ENCODE measurements at places on chromosomes 3 and 15.

DNA sequence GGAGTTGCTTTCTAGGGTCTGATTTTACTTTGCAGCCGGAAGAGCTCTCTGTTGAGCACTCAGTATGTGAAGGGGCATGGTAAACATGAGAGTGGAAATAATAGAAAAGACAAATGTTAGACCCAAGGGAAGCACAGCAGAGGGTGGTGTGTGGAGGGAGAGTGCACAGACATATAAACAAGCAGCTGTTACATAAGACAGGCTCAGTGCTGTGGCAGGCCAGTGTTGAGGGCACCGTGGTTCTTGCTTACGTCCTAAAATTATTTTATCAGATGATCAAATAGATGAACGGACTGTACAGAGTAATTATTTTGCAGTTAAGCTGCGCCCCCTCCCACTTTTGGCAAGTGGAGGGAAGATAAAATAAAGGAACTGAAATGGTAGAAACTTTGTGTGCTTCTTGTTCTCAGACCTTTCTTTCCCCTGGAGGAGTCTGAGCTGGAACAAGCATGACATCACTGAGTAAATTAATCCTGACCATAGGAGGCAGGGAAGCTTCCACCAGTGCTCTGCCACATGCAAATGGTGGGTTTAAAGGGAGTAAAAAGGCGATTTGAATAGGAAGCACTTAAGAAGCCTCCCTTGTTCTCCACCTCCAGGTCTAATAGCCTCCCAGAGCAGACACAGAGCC, 205.6 kb downstream of the IL20RB start:
- DNase-seq = no peak

- no peak for DNase-seq
These were observed 56.9 kb downstream of the CTDSPL start for GRCh38 chr3:37918627-37919026.

DNA sequence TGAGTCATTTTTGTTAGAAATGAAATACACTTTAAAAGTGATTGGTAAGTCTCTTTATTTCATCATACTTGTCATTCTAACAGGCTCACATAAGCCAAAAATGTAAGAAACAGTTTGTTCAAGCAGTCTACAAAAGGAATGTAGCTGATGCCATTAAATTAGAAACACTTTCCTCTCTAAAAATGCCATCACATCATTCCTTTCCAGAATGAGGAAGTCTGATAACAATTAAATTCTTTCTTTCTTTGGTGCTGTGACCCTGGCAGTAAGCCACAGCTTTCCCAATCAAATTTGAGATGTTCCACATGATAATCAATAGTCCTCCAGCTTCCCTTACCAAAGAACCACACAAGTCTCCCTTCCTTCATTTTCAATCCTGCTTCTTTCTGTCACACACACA, 9.4 kb upstream of the P2RY1 start:
- no peak for DNase-seq

GRCh38 chr3:186217820-186218164, 108.9 kb upstream of the ETV5 start:
- no peak for DNase-seq

DNA sequence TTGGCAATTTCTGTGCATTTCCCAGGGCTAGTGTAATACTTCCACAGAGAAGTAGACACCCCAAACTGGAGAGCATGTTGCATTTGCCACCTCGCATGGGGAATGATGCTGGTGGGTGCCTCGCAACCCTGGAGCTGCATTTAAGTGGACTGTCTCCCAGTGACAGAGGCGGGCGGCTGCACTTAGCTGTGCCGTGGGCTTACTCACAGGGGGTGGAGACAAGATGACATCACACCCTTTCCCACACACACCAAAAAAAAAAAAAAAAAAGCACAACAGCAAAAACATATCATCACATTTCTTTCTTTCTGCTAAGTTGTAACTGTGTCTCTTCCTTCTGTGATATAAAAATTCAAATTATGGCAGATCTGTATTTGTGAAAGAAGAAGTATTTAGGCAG, at the start of gene ABI3BP:
TSS of gene ABI3BP (minus strand) at position 113 of the 400 bp plus-strand sequence. CDS start at position 76, 37 bp downstream.
- peak; percentile 81 for DNase-seq

DNA sequence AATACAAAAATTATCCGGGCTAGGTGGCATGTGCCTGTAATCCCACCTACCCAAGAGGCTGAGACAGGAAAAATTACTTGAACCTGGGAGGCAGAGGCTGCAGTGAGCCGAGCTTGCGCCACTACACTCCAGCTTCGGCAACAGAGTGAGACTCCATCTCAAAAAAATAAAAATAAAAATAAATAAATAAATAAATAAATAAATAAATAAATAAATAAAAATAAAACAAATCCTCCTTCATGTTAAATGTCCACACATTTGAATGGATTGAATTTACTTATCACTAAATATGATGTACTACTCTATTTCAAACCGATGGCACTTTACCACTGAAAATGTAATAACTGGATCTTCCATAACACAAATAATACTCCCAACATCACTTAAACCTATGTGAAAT, 36.3 kb downstream of the ZBTB20 start:
- DNase-seq = no peak

DNA sequence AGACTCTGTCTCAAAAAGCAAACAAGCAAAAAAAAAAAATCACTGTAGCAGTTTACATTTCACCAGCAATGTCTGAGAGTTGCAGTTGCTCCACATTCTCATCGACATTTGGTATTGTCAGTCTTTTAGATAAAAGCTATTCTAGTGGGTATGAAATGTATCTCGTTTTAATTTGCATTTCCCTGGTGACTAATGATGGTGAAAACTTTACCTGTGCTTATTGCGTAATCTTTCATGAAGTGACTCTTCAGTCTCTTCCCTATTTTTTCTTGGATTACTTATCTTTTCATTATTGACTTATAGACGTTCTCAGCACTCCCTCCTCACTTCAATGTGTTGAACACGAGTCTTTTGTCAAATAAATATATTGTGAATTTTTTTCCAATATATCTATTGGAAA, 37.2 kb upstream of the CLSTN2 start:
- no peak for DNase-seq

- DNase-seq = no peak
These were observed 4.5 kb downstream of the GPR156 start for GRCh38 chr3:120280566-120280965.

- DNase-seq = no peak
These were observed 681 bp upstream of the IL5RA start for GRCh38 chr3:3110749-3111361.

DNA sequence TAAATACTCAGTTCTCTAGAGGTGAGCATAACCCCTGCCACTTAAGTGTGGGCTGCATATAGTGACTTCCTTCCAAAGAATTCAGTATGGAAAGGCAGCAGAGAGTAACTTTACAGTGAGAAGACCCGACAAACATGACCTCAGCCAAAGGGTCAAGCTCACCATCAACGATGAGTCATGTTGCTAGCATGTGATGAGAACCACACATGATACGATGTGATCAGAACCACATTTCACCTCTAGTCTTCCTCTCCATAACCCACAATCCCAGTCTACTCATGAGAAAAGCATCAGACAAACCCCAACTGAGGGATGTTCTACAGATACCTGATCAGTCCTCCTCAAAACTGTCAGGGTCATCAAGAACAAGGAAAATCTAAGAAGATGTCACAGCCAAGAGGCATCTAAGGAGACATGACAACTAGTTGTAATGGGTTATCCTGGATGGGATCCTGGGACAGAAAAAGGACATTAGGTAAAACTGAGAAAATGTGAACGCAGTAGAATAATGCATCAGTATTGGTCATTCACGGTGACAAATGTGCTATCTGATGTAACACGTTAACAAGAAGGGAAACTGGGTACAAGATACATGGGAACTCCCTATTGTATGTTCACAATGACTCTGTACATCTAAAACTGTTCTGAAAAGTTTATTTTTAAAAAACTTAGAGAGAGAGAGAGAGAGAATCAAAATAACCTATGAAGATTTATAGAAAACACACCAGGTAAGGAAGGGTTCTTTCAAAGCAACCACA, 28.3 kb downstream of the SEC61A1 start:
- peak; percentile 93 for DNase-seq

DNA sequence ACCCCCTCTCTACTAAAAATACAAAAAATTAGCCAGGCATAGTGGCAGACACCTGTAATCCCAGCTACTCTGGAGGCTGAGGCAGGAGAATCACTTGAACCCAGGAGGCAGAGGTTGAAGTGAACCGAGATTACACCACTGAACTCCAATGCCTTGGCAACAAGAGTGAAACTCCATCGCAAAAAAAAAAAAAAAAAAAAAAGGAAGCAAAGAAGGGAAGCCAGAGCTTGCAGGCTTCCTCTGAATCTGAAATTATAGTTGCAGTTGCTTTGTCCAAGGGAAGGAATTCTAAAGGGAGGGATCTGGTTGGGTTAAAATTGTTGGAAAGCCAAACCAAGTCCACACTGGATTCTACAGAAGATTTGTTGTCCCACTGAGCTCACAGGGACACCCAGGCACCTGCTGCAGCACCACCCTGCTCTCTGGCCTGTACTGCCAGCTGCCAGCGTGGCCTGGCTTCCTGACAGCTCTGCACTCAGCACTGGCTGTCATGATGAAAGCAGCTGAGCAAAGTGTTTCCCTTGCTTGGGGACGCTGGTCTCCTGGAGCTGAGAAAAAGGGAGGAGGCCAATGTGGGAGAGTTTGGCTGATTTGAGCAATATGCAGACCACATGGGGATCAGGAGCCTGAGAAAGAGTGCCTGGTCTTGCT, 88.8 kb upstream of the HES1 start:
- no peak for DNase-seq

DNA sequence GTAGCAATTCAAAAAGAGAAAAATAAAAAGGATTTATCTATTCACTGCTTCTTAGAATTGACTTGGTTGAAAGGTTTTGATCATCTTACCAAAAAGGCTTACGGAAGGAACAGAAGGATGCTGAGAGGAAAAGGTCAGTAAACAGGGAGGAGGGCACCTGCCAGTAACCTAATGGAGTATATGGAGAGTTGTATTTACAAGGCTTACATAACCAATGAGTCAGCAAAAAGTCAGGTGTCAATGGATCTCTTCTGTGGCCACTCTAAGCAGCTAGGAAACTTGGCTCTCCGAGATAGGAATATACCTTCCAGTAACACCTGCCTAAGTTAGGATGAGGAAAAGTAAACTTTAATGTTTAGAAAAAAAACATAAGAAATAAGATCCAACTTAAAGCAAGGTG, 80.5 kb upstream of the PLXND1 start:
- DNase-seq = no peak

DNA sequence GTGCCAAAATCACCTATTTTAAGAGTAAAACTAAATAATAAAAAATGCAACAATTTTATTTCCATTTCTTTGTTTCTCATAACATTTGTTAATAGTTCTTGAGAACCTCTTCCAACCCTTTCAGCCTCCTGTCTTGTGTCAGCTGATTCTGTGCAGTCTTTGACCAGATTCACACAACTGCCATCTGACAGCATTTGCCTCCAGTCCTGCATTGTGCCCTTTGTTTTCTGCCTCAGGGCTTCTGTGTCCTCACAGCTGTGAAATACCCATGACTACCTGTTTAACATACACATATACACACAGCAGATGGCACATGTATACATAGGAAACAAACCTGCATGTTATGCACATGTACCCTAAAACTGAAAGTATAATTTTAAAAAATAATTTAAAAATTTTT, 13.2 kb upstream of the CNTN6 start:
- DNase-seq = no peak
